Inflammatory macrophage (primary cell): ENCODE measurements at places on chromosomes 6 and 20.

- DNase-seq: no peak
Observed at GRCh38 chr6:158004701-158005095, 23.0 kb downstream of the SYNJ2 start.

- peak; percentile 11 for DNase-seq
Observed at GRCh38 chr6:77457720-77458349, 5.5 kb downstream of the HTR1B start.

GRCh38 chr6:28586324-28586723 is 60.6 kb downstream of the GPX5 start:
- DNase-seq: no peak

- no peak for DNase-seq
Observed at GRCh38 chr20:57076152-57076652, 190.2 kb downstream of the BMP7 start.

DNA sequence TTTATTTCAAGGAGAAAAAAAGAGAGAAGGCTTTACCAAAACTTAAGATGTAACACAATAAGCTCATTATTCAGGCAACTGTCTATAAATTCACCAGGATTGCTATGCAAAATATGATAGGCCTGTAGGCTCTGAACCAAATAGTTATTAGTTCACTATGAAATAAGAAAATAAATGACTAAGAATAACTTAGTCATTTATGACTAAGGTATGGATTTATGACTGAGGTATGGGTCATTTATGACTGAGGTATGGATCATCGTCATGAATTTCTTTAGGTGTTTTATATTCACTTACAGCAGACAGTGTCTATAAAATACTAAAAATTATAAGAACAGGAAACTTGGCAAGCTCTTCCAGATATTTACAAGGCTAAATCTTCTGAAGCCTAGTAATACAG is 52.1 kb upstream of the SNX9 start:
- DNase-seq: no peak

DNA sequence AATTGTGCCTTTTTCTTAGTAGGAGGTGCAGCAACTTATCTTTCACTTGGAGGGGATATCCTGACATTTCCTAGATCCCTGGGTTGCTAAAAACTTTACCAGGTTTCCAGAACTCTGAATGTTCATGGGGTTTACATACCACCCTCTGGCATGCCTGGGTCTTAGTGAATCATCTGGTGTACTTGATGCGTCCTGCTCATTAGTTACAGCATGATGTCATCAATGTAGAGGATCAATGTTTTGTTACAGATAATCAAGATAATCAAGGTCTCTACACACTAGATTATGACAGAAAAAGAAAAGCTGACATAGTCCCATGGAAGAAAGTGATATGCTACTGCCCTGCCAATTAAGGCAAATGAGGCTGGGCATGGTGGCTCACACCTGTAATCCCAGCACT is 27.0 kb downstream of the FITM2 start:
- no peak for DNase-seq

DNA sequence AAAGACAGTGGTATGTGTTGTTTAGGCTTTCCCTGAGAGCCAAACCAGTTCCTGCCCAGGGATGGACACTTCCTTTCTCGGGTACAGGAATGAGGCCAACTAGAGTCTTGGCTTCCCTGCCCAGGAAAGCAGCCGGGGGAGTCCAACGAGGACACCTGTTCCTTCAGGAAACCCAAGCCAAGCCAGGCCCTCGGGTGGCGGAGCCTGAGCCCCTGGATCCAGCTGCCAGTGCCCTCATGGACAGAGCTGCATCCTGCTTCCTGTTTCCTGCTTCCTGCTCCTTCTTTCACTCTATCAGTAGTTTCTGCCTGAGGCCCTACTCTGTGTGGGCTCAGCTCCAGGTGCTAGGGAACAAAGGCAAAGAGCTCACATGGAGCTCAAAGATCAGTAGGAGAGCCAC is 7.9 kb upstream of the SIRPA start:
- no peak for DNase-seq

- DNase-seq: no peak
Observed at GRCh38 chr20:51969191-51969590, 166.9 kb upstream of the SALL4 start.

DNA sequence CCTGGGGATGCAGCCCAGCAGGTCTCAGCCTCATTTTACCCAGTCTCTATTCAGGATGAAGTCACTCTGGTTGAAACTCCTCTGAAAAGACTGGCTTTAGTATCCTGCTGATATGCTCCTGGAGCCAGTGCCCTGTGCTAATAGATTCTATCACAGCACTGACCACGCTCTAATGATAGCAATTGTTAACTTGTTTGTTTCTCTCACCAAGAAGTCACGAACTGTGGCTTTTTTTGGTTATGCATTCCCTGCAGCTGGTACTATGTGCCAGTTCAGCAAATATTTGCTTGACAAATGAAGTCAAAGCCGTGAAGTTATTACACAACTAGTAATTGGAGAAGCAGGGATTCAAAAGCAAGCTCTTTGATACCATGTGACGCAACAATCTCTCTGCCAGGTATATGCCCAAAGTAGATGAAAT is 754.6 kb downstream of the KIF16B start:
- no peak for DNase-seq

DNA sequence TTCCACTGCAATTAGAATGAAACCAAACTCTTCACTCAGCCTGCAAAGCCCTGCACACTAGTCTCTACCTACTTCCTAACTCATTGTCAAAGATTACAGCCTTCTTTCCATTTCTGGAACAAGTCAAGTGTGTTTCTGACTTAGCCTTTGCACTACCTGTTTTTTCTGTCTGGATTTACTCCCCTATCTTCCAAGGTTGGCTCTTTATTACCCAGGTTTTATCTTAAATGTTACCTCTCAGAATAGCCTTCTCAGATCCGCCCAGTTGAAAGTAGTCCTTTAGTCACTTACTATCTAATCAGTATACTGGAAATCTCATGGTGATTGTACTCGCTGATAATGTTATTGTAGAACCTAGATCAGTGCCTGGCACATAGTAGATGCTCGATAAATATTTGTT is 42.7 kb downstream of the TBPL1 start:
- no peak for DNase-seq

DNA sequence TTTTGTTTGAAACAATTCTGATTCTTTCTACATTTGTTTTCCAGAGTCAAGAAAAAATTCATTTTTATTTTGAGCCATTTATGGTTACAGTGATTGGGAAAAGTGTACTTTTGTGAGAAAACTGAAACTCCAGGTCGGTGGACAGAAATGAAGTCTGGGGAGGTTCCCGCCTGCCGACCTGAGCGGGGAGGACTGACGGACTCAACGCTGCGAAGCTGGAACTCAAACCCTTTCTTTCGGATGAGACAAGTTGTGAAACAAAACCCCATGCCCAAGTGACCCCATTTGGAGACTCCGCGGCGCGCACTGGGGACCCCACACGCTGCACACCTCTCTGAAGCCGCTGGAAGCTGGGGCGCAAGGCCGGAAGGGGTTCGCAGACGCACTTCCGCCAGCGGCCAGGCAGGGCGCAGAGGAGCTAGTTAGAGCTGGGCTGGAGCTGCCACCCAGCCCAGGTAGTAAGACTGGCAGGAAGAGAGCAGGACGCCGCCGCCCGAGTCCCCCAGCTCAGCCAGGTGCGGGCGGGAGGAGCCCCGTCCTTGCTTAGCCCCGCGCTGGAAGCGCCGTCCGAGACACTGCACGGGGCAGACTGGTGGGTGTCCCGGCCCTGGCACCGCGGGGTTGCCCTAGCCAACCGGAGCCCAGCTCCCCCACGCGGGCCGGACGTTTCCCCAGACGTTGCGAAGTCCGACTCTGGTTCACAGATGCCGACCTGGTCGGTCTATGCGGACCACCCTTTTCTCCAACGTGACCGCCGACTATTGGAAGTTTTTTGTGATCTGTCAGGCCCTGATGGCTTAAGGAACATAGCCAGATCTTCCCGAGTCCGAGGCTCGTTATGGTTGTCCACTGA is 19.8 kb upstream of the ZSCAN16 start:
- peak; percentile 74 for DNase-seq

DNA sequence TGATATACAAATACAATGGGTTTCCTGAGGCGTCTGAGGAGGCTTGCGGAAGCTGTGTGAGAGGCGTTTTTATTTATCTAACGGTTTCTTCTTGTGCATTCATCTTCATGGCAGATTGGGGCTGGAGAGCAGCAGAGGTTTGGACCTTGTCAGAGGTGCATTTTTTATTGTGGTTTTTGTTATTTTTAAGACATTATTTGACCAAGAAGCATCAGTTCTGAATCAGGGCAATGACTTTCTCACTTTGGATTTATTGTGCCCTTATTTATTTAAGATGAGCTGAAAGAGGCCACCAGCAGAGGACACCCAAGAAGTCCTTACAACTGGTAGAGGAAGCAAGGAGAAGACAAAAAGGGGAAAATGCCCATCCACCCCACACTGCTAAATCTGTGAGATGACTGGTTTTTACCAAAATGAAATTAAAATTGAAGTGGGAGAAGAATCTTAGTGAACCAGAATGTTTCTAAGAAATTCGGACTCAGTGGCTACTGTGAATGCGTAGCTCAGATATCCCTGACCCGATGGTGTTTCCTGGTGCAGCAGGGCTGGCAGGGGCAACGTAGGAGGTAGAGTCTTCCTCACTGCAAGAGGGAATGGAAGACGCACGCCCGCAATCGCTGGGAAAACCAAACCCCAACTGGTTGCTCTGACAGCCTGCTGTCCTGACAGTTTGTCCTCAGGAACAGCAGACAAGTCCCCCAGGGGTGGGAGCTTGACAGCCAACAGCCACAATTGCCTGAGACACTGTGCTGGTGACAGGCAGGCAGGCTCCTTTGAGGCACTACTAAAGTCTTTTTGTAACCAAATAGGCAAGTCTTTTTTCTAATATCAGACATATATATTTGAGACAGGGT is 14.2 kb downstream of the PRR18 start:
- DNase-seq: no peak

- peak; percentile 91 for DNase-seq
Observed at GRCh38 chr20:8399947-8400346, 267.9 kb downstream of the PLCB1 start.

DNA sequence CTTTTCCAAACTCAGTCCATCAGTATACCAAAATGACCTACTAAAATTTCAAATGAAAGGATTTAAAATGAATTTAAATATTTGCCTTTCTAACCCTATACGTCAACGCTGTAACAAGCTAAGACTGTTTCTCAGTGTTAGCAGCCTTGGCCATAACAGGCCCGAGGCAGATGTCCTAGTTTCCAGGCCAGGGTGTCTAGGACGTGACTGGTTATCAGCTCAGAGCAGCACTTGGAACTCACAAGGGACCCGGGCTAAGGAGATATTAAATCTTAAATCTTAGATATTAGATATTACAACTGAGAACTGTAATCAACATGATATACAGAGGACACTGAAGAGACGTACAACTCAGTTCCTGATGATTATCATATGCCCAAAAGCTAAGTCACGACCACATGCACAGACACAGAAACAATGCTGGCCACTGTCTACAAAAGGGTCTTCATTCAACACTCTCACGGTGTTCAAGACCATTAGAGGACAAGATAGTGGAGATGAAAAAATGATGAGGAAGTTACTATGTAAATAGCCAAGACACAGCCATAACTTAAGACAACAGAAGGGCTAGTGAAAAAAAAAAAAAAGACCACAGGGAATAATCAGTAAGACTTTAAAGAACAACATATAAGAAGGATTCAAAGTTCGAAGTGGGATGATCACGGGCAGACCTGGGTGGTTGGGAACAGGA is at the start of gene CLDN20:
TSS of gene CLDN20 (plus strand) at position 641 of the 691 bp plus-strand sequence. CDS start 11,707 bp downstream, outside the sequence.
- no peak for DNase-seq

GRCh38 chr6:112501705-112502104 is 154.6 kb downstream of the RFPL4B start:
- DNase-seq: no peak

GRCh38 chr6:129453073-129453472 is 256.9 kb downstream of the ARHGAP18 start:
- DNase-seq: no peak

DNA sequence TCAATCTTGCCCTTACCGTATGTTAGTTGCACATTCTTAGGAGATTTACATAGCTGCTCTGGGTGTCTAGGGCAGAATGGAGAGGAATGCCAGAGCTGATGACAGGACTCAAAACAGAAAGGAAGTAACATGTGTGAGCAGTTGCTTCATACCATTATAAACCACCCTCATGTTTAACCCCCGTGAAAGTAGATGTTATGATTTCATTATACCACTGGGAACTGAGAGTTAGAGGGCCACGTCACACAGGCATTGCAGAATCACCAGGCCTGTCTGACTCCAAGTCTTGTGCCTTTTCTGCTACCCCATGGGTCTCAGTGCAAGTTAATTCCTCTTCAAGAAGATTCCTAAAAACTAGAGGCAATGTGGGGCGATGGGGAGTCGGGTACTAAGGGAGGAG is 23.5 kb upstream of the SIM1 start:
- peak; percentile 71 for DNase-seq

DNA sequence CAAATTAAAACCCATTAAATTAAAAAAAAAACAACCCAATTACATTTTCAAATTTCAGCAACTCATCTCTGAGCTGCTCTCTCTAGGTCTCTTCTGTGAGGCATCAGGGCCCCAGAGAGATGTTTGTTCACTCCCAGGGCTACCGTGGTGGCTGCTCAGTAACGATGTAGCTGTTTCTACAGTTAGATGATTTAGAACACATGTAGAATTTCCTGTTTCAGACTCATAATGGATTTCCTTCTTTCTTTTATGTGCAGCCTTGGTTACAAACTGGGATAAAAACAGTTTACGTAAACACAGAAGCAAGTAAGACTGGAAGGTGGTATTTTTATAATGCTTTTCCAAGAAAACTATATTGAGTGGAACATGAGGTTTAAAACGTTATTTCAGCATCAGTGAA is 116.1 kb upstream of the CCN2 start:
- DNase-seq: no peak

- no peak for DNase-seq
Observed at GRCh38 chr20:63589261-63590217, 15.5 kb upstream of the HELZ2 start.

GRCh38 chr20:40512994-40513393 is 176.0 kb downstream of the MAFB start:
- no peak for DNase-seq

GRCh38 chr6:40947876-40948526 is 91.0 kb downstream of the UNC5CL start:
- no peak for DNase-seq

DNA sequence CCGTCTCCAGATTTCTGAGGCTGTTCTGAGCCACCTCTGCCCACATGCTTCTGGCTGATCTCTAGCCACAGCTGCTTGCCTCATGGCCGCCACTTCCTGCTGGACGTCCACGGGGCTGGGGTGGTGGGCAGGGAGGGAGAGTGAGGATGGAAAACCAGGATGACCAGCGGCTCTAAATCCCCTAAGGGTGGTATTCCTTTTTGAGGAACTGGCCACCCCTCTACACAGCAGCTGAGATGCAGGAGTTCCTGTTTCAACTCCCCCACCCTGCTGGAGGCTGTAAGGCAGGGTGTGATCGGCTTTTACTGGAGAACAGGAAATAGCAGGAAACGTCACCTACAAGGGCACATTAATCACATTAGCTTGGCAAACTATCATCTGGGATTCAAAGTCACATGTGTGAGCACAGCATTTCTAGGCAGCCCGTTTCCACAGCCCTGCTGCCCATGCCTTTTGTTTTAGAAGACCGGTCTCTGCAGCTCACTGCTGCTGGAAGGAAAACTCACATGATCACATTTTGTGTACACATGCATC is 181.6 kb upstream of the ECI2 start:
- DNase-seq: peak; percentile 98
